Placental pericyte (primary cell): ENCODE measurements at places on chromosomes 5 and 9. TPM values are rescaled to one million over a fixed set of nuclear protein-coding genes. Genes with fewer than 3 reads are reported as not detected.

Gene OBP2B
- total RNA-seq = not detected in 2 replicates

Gene SPINK7
- total RNA-seq = not detected in 2 replicates

Gene IFNK
- total RNA-seq = not detected in 2 replicates

Gene DMXL1
- total RNA-seq = 33.5 and 41.9 TPM in 2 replicates

Gene PCAT7
- 0.66 and 1.0 TPM in 2 replicates for total RNA-seq

Gene PCDHGB6
- total RNA-seq = 4.3 and 5.3 TPM in 2 replicates
